Activated B cell treated with CpG ODN at 0.5 μM for 24 hours (primary cell): ENCODE measurements at places on chromosomes 3 and 15.

DNA sequence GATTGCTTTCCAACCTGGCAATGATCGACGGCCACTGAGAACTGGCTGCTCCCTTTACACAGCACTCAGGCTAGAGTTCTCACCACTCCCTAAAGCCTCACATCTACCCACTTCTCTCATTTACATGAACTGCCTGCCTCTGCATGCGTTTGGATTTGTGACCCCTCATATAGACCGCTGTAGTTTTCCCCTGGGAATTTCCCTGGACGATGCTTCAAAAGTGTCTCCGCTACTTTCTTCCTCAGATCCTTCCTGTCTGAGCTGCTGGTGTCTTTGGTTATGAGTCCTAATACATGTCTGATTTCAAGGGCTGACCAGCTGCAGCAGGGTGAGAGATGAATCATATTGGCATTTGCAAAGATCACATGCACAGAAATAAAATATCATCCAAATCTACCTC is 116.7 kb upstream of the ETV5 start:
- H3K27ac ChIP-seq, result no peak overlapping the region
- no peaks in the 10 kb centered on the region for H3K27me3 ChIP-seq
- no peak for DNase-seq
- H3K36me3 ChIP-seq, result no peaks in the 10 kb centered on the region
- peaks cover 3% of the 10 kb centered on the region for H3K4me1 ChIP-seq

DNA sequence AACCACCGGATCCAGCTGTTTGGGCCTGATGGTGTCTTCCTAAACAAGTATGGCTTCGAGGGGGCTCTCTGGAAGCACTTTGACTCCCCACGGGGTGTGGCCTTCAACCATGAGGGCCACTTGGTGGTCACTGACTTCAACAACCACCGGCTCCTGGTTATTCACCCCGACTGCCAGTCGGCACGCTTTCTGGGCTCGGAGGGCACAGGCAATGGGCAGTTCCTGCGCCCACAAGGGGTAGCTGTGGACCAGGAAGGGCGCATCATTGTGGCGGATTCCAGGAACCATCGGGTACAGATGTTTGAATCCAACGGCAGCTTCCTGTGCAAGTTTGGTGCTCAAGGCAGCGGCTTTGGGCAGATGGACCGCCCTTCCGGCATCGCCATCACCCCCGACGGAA is 60.1 kb upstream of the CCR4 start:
- DNase-seq, result no peak
- H3K4me3 ChIP-seq, result no peak overlapping the region
- H3K36me3 ChIP-seq, result no peaks in the 10 kb centered on the region
- H3K27ac ChIP-seq, result no peak overlapping the region
- peaks cover 16% of the 10 kb centered on the region for H3K27me3 ChIP-seq
- no peaks in the 10 kb centered on the region for H3K4me1 ChIP-seq

DNA sequence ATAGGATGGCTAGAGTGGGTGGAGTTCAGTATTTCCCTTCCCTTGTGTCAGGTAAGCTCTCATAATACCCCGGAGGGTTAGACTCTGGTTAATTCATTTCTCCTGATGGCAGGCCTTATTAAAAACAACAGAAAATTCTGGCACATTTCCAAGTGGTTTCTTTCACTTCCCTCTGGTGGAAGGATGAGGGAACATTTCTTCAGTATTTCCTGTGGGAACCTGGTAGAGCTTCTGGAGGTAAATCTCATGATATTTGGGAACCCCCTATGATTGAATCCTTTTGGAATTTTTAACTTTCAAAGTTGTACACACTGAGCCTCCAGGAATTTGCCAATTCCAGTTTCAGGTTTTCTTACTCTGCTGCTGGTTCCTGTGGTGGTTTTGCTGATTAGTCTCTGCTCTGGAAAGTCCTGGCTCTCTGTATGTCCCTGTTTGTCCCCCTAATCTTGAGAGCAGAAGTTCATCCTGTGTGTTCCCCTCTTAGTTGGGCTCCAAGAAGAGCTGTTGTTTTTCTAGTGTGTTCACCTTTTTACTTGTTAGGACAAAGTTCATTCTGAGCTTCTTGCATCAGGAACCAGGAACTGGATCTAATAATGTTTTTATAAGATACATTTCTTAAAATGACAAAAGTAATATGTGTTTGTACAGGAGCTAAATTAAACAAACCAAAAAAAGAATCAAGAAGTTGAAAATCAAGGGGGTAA is 12.1 kb downstream of the CHRNA7 start:
- H3K4me1 ChIP-seq, result no peaks in the 10 kb centered on the region
- H3K27ac ChIP-seq, result no peak overlapping the region
- no peaks in the 10 kb centered on the region for H3K36me3 ChIP-seq
- H3K27me3 ChIP-seq, result peaks cover 4% of the 10 kb centered on the region
- no peak overlapping the region for H3K4me3 ChIP-seq
- DNase-seq, result no peak

- no peaks in the 10 kb centered on the region for H3K4me1 ChIP-seq
- no peaks in the 10 kb centered on the region for H3K36me3 ChIP-seq
- no peak overlapping the region for H3K4me3 ChIP-seq
- H3K27ac ChIP-seq, result no peak overlapping the region
- H3K27me3 ChIP-seq, result no peaks in the 10 kb centered on the region
Observed at GRCh38 chr3:194951931-194952582, 266.4 kb downstream of the FAM43A start.

DNA sequence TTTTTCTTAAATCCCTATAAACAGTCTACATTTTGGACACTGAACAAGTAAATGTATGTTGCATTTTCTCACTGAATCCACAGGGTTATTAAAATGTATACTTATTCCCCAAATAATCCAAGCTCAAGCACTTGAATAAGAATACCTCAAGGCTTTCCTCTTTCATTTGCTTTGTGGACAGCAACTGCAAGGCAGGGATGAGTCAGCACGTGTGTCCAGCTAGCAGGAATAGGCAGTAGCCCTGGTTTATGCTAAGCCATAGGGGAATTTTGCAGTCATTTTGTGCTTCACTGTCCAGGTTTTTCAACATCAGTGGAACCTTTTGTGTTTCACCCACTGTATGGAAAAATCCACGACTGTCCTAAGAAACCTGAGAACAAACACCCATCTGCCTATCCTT is 96.7 kb upstream of the KCNMB2 start:
- H3K36me3 ChIP-seq, result no peaks in the 10 kb centered on the region
- H3K4me3 ChIP-seq, result no peak overlapping the region
- no peaks in the 10 kb centered on the region for H3K4me1 ChIP-seq
- H3K27ac ChIP-seq, result no peak overlapping the region

DNA sequence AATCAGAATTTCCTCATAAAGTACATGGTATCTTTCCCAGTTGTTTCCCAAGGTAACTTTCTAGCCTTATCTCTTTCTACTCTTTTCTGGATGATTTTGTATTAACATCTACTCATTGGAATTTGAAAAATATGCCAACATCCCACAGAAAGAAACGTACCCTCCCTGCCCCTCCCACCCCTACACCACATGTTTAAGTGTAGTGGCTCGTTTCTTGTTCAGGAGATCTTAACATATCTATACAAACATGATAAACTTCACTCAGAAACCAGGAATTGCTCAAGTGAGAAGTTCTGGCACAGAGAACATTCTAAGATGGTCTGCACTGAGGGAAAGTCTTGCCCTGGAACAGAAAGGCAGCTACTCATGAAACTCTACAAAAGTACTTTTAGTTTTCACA is 404.7 kb downstream of the SOX2 start:
- H3K27ac ChIP-seq, result no peak overlapping the region
- H3K4me3 ChIP-seq, result no peak overlapping the region
- H3K4me1 ChIP-seq, result no peaks in the 10 kb centered on the region
- H3K27me3 ChIP-seq, result no peaks in the 10 kb centered on the region
- DNase-seq, result no peak

GRCh38 chr15:58407778-58408177 is 24.0 kb upstream of the LIPC start:
- H3K27me3 ChIP-seq, result peaks cover 5% of the 10 kb centered on the region
- DNase-seq, result no peak
- H3K4me1 ChIP-seq, result peaks cover 4% of the 10 kb centered on the region
- no peak overlapping the region for H3K4me3 ChIP-seq

DNA sequence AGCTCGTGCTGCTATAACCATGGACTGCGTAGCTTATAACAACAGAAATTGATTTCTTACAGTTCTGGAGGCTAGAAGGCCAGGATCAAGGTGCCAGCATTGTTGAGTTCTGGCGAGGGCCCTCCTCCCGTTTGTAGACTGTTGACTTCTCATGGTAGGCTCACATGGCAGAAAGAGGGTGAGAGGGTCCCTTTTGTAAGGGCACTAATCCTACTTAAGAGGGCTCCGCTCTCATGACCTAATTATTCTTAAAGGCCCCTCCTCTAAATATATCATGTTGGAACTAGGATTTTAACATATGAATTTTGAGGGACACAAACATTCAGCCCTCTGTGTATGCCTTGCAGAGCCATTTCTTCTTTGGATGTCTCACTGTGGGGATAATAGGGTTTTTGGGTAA is 28.8 kb upstream of the PYDC2 start:
- H3K27me3 ChIP-seq, result peaks cover 8% of the 10 kb centered on the region
- no peak overlapping the region for H3K4me3 ChIP-seq
- no peaks in the 10 kb centered on the region for H3K36me3 ChIP-seq
- H3K4me1 ChIP-seq, result peaks cover 6% of the 10 kb centered on the region
- DNase-seq, result no peak

GRCh38 chr3:162933656-162934055 is 1437.0 kb downstream of the OTOL1 start:
- H3K4me3 ChIP-seq, result no peak overlapping the region
- H3K27ac ChIP-seq, result no peak overlapping the region
- H3K27me3 ChIP-seq, result no peaks in the 10 kb centered on the region
- no peaks in the 10 kb centered on the region for H3K4me1 ChIP-seq
- no peaks in the 10 kb centered on the region for H3K36me3 ChIP-seq
- DNase-seq, result no peak

DNA sequence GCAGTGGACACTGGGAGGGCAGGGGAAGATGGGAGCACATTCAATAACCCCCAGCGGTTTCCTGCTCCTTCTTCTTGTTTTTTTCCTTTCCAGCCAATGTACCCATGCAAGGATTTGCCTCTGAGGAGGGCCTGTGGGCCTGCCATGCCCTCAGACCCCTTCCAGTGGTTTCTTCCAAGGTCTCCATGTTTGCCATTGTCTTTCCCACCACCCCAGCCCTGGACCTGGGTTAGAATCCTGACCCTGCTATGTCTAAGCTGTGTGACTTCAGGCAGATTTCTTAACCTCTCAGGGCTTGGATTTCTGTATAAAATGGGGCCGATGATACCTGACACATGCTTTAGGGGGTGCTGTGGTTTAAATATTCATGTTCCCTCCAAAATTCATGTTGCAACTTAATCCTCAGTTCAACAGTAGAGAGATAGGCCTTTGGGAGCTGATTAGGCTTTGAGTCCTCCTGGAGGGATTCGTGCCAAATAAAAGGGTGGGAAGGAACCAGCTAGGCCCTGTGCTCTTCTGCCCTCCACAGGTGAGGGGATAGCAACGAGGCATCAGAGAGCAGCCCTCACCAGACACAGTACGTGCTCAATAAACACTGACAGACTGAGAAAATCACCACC is 46.3 kb upstream of the FLNB start:
- H3K4me1 ChIP-seq, result peaks cover 19% of the 10 kb centered on the region
- no peaks in the 10 kb centered on the region for H3K27me3 ChIP-seq
- DNase-seq, result no peak
- no peak overlapping the region for H3K27ac ChIP-seq
- H3K4me3 ChIP-seq, result no peak overlapping the region
- H3K36me3 ChIP-seq, result no peaks in the 10 kb centered on the region

GRCh38 chr3:188557235-188557634 is 403.3 kb downstream of the LPP start:
- H3K27me3 ChIP-seq, result no peaks in the 10 kb centered on the region
- no peak overlapping the region for H3K27ac ChIP-seq
- H3K36me3 ChIP-seq, result no peaks in the 10 kb centered on the region
- DNase-seq, result no peak
- no peak overlapping the region for H3K4me3 ChIP-seq
- H3K4me1 ChIP-seq, result peaks cover 11% of the 10 kb centered on the region

DNA sequence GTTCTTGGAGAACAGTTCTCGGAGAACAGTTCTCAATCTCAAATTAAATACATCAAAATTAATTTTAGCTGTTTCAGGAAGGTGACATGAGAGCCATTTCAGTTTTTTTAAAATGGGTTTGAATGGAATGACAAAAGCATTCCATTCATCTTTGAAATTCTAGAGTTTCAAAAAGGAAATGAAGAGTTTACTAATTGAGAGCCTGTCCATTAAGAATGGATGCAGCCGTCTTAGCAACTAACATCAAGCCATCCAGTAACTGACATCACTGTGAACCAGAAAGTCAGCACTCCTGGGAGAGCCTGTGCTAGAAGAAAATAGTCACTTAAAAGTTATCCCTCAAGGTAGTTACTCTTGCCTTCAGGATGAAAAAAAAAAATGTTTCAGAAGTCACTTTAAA is 47.0 kb upstream of the FSTL1 start:
- no peak for DNase-seq
- H3K4me1 ChIP-seq, result no peaks in the 10 kb centered on the region
- no peaks in the 10 kb centered on the region for H3K36me3 ChIP-seq
- H3K4me3 ChIP-seq, result no peak overlapping the region

GRCh38 chr3:117059956-117060270 is 350.3 kb downstream of the TUSC7 start:
- no peak for DNase-seq
- no peak overlapping the region for H3K27ac ChIP-seq
- no peaks in the 10 kb centered on the region for H3K36me3 ChIP-seq
- H3K4me3 ChIP-seq, result no peak overlapping the region

GRCh38 chr15:89002281-89002761 is 85.9 kb upstream of the ABHD2 start:
- H3K27ac ChIP-seq, result no peak overlapping the region
- DNase-seq, result no peak
- H3K27me3 ChIP-seq, result peaks cover 12% of the 10 kb centered on the region
- H3K36me3 ChIP-seq, result no peaks in the 10 kb centered on the region
- no peaks in the 10 kb centered on the region for H3K4me1 ChIP-seq

- H3K27me3 ChIP-seq, result peaks cover 27% of the 10 kb centered on the region
- no peak overlapping the region for H3K4me3 ChIP-seq
- DNase-seq, result no peak
- no peaks in the 10 kb centered on the region for H3K36me3 ChIP-seq
- H3K27ac ChIP-seq, result no peak overlapping the region
- H3K4me1 ChIP-seq, result peaks cover 2% of the 10 kb centered on the region
Observed at GRCh38 chr15:75229191-75230015, 27.7 kb downstream of the C15orf39 start.

GRCh38 chr3:58484045-58484721 is 7.7 kb upstream of the KCTD6 start:
- no peak overlapping the region for H3K4me3 ChIP-seq
- H3K4me1 ChIP-seq, result peaks cover 25% of the 10 kb centered on the region
- H3K36me3 ChIP-seq, result no peaks in the 10 kb centered on the region
- H3K27me3 ChIP-seq, result peaks cover 5% of the 10 kb centered on the region
- no peak overlapping the region for H3K27ac ChIP-seq

- no peak overlapping the region for H3K4me3 ChIP-seq
- no peaks in the 10 kb centered on the region for H3K36me3 ChIP-seq
- H3K27me3 ChIP-seq, result peaks cover 10% of the 10 kb centered on the region
- no peak for DNase-seq
- no peak overlapping the region for H3K27ac ChIP-seq
Observed at GRCh38 chr15:38854506-38854905, 289.9 kb upstream of the RASGRP1 start.

- H3K4me3 ChIP-seq, result no peak overlapping the region
- no peak for DNase-seq
- H3K27me3 ChIP-seq, result no peaks in the 10 kb centered on the region
- H3K36me3 ChIP-seq, result no peaks in the 10 kb centered on the region
Observed at GRCh38 chr3:151923901-151924300, 50.5 kb downstream of the SUCNR1 start.

GRCh38 chr15:93066834-93067648 is 22.0 kb downstream of the RGMA start:
- no peaks in the 10 kb centered on the region for H3K36me3 ChIP-seq
- DNase-seq, result no peak
- H3K27me3 ChIP-seq, result peaks cover 33% of the 10 kb centered on the region
- H3K27ac ChIP-seq, result no peak overlapping the region
- H3K4me1 ChIP-seq, result peaks cover 2% of the 10 kb centered on the region
- H3K4me3 ChIP-seq, result no peak overlapping the region

- peaks cover 41% of the 10 kb centered on the region for H3K36me3 ChIP-seq
- DNase-seq, result no peak
- no peaks in the 10 kb centered on the region for H3K27me3 ChIP-seq
Observed at GRCh38 chr15:85492406-85492805, 112.0 kb downstream of the AKAP13 start.
